ENCODE measurements at places on chromosomes 2 and 18.

- DNase-seq = no peak
Observed at GRCh38 chr2:122164964-122165363, 409.5 kb downstream of the TSN start.

DNA sequence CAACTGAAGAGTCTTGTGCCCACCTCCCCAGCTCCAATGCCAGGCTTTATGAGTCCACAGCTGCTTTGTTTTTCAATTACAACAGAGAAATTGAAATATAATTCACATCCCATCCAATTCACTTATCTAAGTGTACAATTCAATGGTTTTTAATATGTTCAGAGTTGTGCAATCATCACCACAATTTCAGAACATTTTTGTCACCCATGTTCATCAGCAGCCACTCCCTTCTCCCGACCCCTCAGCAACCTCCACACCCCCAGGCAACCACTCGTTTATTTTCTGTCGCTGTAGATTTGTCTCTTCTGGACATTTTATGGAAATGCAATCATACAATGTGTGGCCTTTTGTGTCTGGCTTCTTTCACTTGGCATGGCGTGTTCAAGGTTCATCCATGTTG lies 23.3 kb downstream of the INHBB start:
- no peak for DNase-seq

- DNase-seq = no peak
Observed at GRCh38 chr2:174704061-174704460, 60.2 kb downstream of the CHRNA1 start.

DNA sequence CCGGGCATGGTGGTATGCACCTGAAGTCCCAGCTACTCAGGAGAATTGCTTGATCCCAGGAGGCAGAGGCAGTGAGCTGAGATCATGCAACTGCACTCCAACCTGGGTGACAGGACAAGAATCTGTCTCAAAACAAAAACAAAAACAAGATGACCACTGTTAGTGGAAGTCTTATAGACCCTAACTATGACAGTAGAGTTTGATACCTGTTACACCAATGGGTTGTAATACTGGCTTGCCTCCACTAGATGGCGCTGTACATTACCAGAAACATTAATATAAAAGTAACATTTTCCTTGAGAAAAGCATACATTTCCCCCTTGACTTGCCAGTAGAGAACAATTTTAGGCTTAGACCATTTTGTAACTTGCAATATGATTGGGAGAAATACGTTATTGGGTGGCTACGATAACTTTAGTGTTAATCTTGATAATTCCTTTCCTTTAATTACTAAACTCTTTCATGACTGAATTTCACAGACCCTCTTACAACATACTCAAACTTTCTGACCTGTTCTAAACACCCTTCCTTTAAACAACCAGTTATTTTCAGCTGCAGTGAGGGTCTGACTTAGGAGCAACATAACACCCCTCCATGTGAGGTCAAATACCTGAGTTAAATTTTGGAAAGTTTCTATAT lies 19.5 kb downstream of the SLC25A52 start:
- DNase-seq = no peak

DNA sequence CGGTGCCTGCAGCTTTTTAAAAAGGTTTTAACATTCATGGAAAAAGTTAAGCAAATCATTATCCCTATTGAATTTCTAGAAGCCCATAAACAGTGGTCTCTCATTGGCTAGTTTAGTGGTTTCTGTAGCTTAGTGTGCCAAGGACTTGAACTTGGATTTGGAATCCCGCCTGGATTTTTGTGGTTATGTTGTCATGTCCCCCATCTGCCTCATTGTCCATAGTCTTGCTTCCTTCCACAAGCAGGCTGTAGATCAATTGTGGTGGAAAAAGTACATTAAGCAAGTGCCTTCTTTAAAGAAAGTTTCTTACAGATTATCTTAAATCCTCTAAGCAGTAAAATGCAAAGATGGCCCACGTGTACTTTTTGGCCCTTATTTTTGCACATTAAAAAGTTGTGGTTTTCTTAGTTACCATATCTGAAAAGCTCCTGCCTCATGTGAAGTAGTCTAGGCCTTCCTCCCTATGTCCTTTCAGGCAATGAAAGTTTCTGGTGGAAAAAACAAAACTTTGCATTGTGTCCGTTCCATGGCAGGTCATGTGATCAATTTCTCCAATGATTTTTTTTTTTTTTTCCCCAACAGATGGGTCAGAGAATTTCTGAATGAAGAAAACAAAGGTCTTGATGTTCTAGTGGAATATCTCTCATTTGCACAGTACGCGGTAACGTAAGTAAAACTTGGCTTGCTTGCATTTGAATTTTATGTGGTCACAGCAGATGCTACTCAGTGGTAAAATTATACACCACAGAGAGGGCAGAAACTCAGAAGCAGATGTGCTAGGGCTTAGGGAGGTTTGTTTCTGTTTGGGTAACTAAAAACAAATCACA lies 158.9 kb downstream of the PRPF40A start:
- no peak for DNase-seq

- no peak for DNase-seq
Observed at GRCh38 chr2:105194022-105194675, 47.4 kb upstream of the GPR45 start.

- DNase-seq = no peak
Observed at GRCh38 chr2:69704446-69704845, 37.5 kb upstream of the ANXA4 start.

GRCh38 chr2:239324456-239324855 lies 76.4 kb downstream of the HDAC4 start:
- DNase-seq = no peak

- DNase-seq = no peak
Observed at GRCh38 chr2:120660771-120661459, 74.8 kb upstream of the GLI2 start.

- no peak for DNase-seq
Observed at GRCh38 chr18:48354746-48355260, 54.4 kb downstream of the ZBTB7C start.

GRCh38 chr2:130987519-130988425 lies 105.5 kb downstream of the FAM168B start:
- DNase-seq = no peak

- peak; percentile 56 for DNase-seq
Observed at GRCh38 chr2:12819103-12819475, 102.4 kb downstream of the TRIB2 start.

DNA sequence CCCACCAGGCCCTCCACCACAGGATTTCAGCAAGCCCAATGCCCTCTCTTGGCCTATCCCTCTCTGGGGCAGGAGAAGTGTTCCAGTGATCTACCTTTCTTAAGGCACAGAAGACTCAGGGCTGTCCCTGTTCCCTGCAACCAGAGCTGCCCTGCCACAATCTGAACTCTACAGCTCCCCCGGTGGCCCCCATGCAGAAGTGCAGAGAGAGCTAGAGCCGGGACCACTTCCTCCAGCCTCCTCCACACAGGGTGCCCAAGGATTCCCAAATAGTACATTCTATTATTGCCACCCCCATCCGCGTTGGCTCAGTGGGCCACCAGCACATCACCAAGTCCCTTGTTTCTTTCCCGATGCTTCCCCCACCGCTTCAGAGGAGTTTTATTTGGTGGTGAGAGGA lies 114.8 kb upstream of the PTPRM start:
- peak; percentile 47 for DNase-seq

DNA sequence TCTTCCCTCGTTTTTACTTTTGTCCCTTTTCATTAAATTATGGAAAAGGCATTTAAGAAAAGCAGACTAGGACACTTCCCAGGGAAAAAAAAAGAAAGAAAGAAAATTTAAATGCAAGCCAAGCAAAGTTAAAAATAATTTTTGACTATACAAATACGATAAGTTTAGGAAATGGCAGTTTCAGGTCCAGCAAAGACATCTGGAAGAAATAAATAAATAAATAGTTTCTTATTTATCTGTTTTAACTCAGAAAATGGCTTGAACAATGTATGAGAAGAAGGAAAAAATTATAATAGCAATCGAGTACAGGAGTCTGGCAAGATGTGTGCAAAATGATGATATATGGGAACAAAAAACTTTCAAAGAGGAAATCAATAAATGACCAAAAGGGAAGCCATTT lies 114.6 kb upstream of the NCKAP5 start:
- DNase-seq = no peak

GRCh38 chr2:105795575-105795934 lies 50.8 kb downstream of the NCK2 start:
- DNase-seq = no peak

DNA sequence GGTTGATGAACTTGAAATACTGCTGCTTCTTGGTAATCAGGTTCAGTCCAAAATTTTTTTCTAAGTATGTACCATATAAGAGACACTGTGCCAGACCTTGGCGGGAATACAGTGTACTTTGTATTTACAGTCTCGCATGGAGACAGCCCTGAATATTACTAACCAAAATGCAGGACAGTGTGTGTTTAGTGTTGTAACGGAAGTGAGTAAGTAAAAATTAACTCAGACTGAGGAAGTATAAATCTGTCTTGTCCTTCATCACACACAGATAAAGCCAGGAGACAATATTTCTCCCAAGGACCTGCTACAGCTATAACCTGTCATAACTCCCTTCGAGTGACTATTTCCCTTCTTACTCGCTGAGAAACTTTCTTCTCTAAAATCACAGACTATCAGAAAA lies 76.9 kb downstream of the ACTR3 start:
- no peak for DNase-seq

DNA sequence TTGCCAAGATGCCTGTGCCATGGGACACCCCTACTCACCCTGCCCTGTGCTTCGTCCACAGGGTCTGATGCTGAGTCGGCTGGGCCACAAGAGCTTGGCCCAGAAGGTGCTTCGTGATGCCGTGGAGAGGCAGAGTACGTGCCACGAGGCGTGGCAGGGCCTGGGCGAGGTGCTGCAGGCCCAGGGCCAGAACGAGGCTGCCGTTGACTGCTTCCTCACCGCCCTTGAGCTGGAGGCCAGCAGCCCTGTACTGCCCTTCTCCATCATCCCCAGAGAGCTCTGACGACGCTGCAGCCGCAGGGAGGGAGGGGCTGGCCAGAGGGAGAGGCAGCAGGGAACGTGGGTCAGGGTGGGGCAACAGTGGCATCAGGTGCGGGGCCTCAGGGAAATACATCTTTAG lies 81.5 kb downstream of the STPG4 start:
- DNase-seq = peak; percentile 73

DNA sequence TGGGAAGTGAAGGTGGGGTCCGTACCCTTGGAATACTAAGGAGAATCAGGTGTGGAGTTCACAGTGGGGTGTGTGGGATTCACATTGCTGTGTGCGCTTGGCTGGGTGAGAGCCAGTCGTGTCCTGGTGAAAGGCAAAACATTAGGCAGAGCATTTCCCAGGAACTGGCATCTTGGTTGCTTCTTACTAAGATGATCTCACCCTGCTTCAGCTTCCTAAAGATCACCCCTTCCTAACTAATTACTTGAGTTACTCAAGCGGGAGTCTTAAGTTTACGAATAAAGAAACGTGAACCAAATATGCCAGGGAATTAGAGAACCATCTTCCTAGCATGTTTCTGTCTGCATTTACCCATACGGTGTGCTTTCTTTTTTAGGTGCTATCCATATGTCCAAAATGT lies 122.9 kb downstream of the NCK2 start:
- no peak for DNase-seq

- no peak for DNase-seq
Observed at GRCh38 chr2:183564726-183565125, 440.5 kb downstream of the NUP35 start.

GRCh38 chr2:30899516-30900054 lies 92.3 kb upstream of the CAPN13 start:
- no peak for DNase-seq

DNA sequence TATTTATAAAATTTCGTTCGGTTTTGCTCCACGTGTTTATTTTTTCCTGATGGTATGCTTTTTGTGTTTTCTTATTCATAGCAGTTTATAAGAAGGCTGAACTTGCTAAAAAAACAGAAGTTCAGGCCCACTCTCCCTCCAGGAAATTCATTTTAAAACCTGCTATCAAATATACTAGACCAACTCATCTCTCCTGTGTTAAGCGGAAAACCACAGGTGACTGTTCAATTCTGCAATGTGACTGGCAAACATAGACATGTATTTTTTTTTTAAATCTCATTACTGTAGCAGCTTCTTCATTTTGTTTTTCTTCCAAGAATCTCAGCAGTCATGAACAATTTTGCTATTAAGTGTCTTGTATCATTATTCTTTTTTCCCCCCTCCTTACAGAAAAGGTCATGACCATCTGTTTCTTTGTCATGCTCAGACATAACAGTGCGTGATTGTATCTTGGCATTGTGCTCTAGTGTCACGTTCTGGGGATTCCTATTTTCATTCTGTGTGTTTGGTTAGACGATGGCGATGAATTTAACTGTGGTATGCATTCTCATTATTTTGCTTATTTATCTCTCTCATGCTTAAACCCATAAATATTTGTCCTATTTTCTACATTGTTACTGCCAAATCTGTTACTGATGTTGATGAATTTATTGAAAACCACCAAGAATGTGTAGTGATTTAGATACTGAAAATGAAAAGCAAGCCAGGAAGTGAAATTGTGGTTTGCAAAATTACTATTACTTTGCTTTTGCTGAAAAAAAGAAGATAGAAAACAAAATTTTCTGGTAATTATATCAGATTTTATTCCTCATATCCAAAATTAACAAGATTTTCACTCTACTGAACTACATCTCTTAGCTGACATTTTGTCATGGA lies 74.6 kb upstream of the UNC80 start:
- DNase-seq = no peak

GRCh38 chr2:238326801-238327365 lies 6.6 kb downstream of the TRAF3IP1 start:
- no peak for DNase-seq

DNA sequence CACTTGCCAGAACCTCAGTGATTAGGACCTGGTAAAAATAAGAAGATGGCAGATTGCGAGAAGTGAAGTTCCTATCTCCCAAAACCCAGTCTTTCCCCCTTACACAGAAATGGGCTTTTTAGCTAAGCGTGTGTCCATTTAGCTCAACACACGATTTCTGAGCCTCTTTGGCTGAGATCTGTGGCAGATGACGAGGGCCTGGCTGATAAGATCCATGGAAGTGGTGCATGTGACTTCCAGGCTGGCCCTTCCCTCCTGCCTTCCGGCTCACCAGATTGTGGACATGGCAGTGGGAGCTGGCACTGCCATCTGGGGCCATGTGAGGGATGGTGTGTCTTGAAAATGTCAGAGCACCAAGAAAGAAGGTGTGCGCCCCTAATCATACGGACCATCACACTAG lies 41.0 kb upstream of the ZFP36L2 start:
- DNase-seq = no peak

DNA sequence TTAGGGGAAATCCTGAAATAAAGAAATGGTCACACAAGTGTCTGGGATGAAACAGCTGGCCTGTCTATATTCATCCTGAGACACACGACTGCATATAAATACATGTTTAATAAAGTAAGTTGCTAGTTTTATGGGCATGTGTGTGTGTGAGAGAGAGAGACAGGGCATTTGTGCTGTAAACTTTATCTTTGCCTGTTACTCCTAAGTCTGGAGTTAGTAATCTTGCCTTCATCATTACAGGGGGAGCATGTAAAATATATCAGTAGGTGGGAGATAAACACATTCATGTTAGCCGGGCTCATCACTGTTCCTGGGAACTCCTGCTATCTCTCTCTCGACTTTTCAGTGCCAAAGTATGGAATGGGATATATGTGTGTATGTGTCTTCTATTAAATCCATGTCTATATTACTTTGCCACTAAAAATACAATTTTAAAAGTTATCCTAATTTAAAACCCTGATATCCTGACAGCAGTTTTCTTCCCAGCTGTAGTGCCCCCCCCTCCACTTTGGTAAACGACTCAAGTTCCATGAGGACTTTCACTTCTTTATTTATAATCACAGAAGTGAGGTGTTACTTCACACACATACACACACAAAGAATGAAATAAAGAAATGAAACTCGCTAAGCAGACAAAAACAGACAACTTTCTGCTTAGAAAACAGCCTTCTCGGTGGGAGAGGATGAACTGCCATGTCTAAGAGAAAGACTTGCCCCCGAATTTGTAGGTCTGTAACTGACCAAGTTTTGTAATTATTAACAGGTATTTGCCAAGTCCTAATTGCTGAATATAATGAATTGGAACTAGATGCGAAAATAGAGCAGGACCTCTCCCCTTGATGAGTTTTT lies 947 bp downstream of the ZEB2 start:
- DNase-seq = no peak

Data from SW480 (cell line).